Brain (organoid and tissue), 16 donors: ENCODE measurements at places on chromosomes 4 and X. TPM values are rescaled to one million over a fixed set of nuclear protein-coding genes. Genes with fewer than 3 reads are reported as not detected.

The DCAF8L2 gene
- not detected for polyA plus RNA-seq

The ADGRL3 gene
- 10.6 TPM for polyA plus RNA-seq

The RAB9A gene
- 21.7 TPM for polyA plus RNA-seq

The PNMA6F gene
- 1.1 TPM for polyA plus RNA-seq

The MAGIX gene
- polyA plus RNA-seq, result 9.1 TPM

The NWD2 gene
- 0.20 TPM for polyA plus RNA-seq

The RADX gene
- 0.95 TPM for polyA plus RNA-seq

The FGD1 gene
- polyA plus RNA-seq, result 17.4 TPM

The SLC26A1 gene
- not detected for polyA plus RNA-seq

The DOK7 gene
- polyA plus RNA-seq, result 0.48 TPM

The AKAP14 gene
- polyA plus RNA-seq, result not detected

The CFAP99 gene
- 0.71 TPM for polyA plus RNA-seq

The KIF4A gene
- 20.3 TPM for polyA plus RNA-seq

The PPEF2 gene
- polyA plus RNA-seq, result not detected

The MAGEA4 gene
- polyA plus RNA-seq, result not detected

The NAT8L gene
- 36.3 TPM for polyA plus RNA-seq

The GAGE2A gene
- polyA plus RNA-seq, result not detected

The PNCK gene
- 24.5 TPM for polyA plus RNA-seq

The NSUN7 gene
- polyA plus RNA-seq, result 6.9 TPM

The GAGE12F gene
- polyA plus RNA-seq, result not detected

The GAGE12J gene
- polyA plus RNA-seq, result not detected

The MAGEA1 gene
- not detected for polyA plus RNA-seq

The CDX4 gene
- not detected for polyA plus RNA-seq

The MORC4 gene
- polyA plus RNA-seq, result 4.5 TPM

The ZNF711 gene
- polyA plus RNA-seq, result 10.1 TPM

The SPANXA2 gene
- polyA plus RNA-seq, result not detected

The BTK gene
- polyA plus RNA-seq, result 0.71 TPM

The MAGEA11 gene
- polyA plus RNA-seq, result not detected

The MAGEE2 gene
- polyA plus RNA-seq, result 0.56 TPM

The HTR2C gene
- 0.07 TPM for polyA plus RNA-seq

The UGT2A1 gene
- polyA plus RNA-seq, result not detected

The FANCB gene
- 0.75 TPM for polyA plus RNA-seq

The FAM184B gene
- polyA plus RNA-seq, result 0.58 TPM

The PRKX gene
- polyA plus RNA-seq, result 10.5 TPM

The MAGEE1 gene
- 15.9 TPM for polyA plus RNA-seq

The EREG gene
- not detected for polyA plus RNA-seq

The XAGE2 gene
- not detected for polyA plus RNA-seq

The THOC2 gene
- polyA plus RNA-seq, result 18.1 TPM

The JAKMIP1 gene
- 42.6 TPM for polyA plus RNA-seq
